ENCODE measurements at places on chromosomes 7 and 10.

- DNase-seq = no peak
These were observed 93.7 kb upstream of the NMT2 start for GRCh38 chr10:15262036-15262713.

DNA sequence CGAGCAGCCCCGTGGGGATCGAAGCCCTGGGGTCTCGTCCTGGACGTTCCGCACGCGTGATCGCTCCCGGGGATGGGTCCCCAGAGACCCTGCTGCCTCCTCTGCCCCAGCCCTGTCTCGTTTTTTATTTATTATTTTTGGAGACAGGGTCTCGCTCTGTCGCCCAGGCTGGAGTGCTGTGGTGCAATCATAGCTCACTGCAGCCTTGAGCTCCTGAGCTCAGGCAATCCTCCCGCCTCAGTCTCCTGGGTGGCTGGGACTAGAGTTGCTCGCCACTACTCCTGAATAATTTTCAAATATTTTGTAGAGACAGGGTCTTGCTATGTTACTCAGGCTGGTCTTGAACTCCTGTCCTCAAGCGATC lies 319 bp upstream of the STX1A start:
- DNase-seq = no peak

- DNase-seq = no peak
These were observed 91.3 kb upstream of the TMEM106B start for GRCh38 chr7:12119620-12120303.

DNA sequence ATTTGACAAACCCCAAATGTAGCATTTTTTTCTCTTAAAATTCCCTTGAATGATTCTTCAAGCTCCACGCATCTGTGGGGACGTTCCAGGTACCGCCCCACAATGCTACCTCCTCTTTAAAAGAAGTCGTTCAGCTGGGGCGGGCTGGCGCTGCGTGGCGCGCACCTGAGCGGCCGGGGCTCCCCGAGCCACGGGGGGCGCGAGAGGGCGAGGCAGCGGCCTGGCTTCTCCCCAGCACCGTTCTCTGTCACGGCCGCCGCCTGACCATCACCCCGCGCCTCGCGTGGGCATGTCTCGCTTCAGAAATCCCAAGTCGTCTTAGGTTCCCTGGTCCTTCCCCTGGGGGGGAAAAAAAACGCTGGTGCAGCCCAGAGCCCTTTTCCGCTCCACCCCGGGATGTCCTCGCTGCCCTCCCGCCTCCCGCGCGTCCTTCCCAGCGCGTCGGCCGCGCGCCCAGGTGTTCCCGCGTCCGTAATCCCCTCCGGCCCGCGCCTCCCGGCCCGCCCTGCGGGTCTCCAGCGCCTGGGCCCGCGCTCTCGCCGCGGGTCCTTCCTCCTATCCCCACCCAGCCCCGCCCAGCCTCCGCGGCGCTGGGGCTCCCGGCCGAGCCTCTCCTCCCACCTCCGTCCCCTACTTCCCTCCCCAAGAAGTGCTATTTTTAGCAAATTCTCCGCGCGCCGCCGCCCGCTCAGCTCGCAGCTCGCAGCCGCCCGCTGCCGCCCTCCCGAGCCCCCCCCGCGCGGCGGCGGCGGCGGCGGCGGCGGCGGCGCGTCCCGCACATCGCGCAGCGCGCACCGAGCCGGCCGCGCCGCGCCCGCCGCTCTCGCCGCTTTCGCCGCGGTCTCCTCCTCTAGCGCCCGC lies 58.7 kb upstream of the PRPS1L1 start:
- DNase-seq = peak; percentile 1

DNA sequence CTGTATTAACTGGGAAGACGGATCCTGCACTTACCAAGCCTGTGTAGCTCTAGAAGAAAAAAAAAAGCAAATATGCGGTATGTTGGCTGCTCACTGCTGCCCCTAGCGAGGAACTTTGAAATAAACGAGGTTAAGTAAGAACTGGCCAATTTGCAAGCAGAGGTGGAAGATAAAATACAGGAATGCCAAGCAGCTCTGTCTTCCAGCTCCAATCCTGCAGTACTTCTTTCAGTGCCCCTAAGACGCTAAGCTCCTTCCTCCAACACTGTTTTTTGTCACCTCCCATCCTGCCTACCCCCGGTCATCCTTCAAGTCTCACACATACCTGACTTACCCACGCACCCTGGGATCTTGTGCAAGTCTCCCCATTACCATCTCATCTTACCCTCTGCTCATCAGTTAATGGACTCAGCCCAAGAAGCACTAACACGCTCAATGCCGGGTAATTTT lies 809 bp downstream of the C10orf143 start:
- DNase-seq = peak; percentile 77

- no peak for DNase-seq
These were observed 102.0 kb downstream of the HIF1AN start for GRCh38 chr10:100637785-100638184.

DNA sequence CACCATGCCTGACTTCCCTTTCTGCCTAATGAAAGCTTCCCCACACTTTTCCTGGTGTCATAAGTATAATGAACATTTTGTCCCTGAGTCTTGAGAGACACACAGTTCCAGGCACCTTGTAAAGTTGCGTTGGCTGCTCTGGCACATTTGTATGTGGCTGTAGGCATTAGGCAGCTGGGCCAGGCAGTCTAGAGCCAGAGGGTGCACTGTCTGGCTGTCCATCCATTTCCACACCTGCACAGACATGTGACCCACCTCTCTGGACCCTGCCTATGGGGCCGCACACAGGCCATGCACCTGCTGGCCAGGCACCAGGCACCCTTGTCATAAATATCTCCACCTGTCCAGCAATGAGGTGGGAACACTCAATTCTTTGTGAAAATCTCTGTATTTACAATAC lies 54.7 kb upstream of the ANTXRL start:
- DNase-seq = no peak

- DNase-seq = peak; percentile 56
These were observed 110.5 kb downstream of the JCAD start for GRCh38 chr10:29948881-29949355.

GRCh38 chr7:92699966-92700514 lies 109.8 kb upstream of the FAM133B start:
- DNase-seq = no peak

- DNase-seq = no peak
These were observed 67.4 kb downstream of the VWC2 start for GRCh38 chr7:49840751-49841405.

DNA sequence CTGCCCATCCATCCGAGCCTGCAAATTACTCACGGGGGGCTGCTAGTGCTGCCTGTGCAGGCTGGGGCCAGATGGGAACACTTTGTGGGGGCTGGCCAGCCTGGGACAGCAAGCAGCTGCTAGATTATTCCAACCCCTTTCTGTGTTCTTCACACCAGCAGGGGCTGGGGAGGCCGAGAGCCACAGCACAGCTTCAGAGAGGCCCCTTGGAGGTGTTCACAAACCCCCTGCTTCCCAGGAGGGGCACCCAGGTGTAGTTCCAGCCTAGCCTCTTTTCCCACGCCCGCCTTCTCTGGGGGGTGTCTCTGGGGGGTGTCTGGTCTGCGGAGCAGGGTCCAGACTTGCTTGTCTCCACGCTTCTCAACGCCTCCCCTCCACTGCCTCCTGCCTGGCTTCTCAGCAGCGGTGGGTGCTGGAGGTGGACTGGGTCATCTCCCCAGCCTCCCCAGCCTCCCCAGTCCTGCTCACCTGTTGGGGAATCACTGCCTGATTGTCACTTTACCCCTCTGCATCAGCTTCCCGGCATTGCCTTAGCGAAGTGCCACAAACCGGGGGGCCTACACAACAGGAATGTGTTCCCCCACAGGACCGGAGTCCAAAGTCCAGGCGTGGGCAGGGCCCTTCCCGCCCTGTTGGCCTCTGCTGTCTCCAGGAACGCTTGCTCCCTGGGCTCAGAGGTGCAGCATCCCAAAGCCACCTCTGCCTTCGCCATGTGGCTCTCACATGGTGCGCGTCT lies 74.0 kb upstream of the EN2 start:
- DNase-seq = no peak

DNA sequence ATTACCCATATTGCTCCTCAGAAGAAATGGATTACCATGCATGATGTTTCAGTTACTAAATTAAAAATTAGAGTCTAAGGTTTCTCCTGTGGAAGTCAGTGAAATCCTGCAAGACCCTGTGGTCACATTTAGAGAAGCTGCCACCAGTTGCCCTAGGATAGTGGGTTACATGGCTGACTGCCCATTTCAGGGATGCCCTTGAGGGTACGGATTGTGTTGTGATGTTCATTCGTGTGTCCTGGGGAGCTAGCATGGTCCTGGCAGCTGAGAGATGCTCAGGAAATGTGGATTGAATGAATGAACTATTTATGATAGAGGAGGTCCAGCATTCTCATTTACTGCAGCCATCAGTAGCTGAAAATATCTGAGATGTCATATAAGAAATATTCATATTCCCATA lies 55.1 kb downstream of the TMEM178B start:
- DNase-seq = no peak

DNA sequence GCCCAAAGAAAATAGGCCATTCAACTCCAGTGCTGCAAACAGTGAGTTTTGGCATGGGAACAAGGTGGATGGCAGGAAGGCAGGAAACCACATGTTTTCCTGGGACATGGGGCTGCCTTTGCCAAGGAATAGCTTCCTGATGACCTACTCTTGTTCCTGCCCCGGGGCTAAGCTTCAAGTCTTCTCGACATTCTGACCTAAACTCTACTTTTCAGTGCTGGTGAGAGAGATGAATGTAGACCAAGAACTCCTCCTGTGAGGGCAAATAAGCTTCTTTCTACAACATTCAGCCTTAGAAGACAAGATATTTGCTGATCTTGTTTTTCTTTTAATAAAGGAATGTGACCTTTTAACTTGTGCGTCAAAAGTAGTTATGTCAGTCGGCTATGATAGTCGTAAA lies 199.0 kb downstream of the GPR37 start:
- DNase-seq = no peak

DNA sequence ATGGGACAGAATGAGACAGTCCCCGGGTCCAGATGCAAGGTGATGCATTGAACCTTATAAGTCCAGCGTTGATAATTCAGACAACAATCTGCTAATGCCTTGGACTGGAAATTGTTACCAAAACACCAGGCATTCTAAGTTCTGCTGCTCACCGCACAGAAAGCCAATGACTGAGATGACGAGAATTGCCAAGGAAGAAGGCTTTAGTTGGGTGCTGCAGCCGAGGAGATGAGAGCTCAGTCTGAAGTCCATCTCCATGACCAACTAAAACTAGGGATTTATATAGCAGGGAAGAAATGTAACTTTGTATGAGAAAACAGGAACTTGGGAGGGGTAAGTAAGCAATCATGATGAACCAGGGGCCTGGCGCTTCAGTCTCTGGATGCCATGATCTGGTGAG lies 68.7 kb downstream of the PRKCQ start:
- DNase-seq = no peak

GRCh38 chr7:24896031-24896501 lies 83.9 kb downstream of the OSBPL3 start:
- DNase-seq = peak; percentile 50

GRCh38 chr7:35734001-35734483 lies 39.1 kb upstream of the HERPUD2 start:
- no peak for DNase-seq

GRCh38 chr10:118042336-118042735 lies 4.4 kb downstream of the RAB11FIP2 start:
- DNase-seq = no peak

DNA sequence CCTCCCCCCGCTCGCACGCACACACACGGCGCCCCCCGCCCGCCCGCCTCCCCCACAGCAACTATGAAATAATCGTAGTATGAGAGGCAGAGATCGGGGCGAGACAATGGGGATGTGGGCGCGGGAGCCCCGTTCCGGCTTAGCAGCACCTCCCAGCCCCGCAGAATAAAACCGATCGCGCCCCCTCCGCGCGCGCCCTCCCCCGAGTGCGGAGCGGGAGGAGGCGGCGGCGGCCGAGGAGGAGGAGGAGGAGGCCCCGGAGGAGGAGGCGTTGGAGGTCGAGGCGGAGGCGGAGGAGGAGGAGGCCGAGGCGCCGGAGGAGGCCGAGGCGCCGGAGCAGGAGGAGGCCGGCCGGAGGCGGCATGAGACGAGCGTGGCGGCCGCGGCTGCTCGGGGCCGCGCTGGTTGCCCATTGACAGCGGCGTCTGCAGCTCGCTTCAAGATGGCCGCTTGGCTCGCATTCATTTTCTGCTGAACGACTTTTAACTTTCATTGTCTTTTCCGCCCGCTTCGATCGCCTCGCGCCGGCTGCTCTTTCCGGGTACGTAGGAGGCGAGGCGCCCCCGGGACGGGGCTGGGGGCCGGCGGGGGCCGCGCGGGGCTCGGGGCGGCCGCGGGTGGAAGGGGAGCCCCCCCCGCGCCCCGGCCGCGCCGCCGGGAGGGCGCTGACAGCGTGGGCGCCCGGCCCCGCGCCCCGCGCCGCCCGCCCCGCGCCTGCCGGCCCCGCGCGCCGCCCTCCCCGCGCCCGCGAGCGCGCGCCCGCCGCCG lies 441 bp downstream of the BMI1 start:
- DNase-seq = peak; percentile 68

DNA sequence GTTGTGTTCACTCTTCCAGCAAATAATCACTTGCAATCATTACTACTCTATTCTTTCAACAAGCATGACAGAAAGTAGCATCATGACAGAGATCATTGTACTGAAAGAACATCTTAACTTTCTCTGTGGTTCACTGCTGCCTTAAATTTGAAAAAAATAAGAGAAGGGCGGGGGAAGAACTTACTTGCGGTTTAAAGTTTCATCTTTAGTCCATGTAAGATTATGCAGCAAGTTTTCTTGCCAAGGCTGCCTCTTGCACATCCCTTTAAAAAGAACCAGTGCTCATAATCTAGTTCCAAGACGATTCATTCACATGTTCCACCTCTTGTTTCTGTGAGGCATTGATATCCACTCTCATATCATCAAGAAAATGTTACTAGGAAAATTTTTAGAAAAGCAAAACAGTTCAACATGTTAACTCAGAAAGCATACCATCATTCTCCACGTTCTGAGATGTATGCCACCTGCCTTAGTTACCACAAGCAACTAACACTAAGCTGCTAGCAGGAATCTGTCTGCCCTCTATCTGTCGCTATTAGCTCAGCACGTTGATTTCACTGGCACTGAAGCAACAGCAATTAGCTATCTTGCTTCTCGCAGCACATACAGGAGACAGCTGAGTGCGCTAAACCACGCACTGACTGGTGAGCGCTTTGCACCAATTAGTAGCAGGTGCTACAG lies at the start of gene PCDH15:
Gene PCDH15 (minus strand): TSS at position 491 of the 681 bp plus-strand sequence. CDS start 136,969 bp downstream, outside the sequence.
- DNase-seq = no peak

- DNase-seq = no peak
These were observed 3.6 kb downstream of the FOXI2 start for GRCh38 chr10:127740596-127740995.

DNA sequence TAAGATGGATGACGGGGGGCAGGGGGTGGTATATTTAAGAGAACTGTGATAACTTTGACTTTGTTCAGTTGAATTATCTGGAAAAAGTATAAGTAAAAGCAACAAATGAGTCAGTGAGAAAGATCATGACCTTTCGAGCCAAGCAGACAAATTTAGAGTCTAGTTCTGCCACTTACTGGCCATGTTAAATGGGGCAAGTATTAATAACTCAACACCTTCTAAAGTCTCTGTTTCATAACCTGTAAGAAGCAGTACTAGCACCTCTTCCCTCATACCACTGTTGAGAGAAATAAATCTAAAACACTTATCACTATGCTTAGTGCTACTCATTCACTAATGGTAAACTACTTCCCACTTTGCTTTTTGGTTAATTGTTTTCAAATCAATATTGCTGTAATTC lies 604.4 kb upstream of the LRRN3 start:
- DNase-seq = no peak

Measured in activated CD4-positive, alpha-beta T cell treated with anti-CD3 and anti-CD28 coated beads, Interleukin-10, Interleukin-2, amounts not matched to agents 100 ng/mL and 50 ng/mL, durations not matched to agents 16 hours and 8 hours (primary cell).